ENCODE measurements at places on chromosomes 1 and 21. TPM values are rescaled to one million over a fixed set of nuclear protein-coding genes. Genes with fewer than 3 reads are reported as not detected.

CRNN gene
- not detected for polyA plus RNA-seq

LRRC71 gene
- 0.25 TPM for polyA plus RNA-seq

DESI2 gene
- 51.8 TPM for polyA plus RNA-seq

TEX38 gene
- 0.22 TPM for polyA plus RNA-seq

IFNLR1 gene
- 6.0 TPM for polyA plus RNA-seq

GRCh38 chr1:66938613-66939012, 13.8 kb downstream of the MIER1 start:
- DNase-seq = no peak

GRCh38 chr21:15754640-15755039, 24.9 kb downstream of the USP25 start:
- DNase-seq = no peak

DNA sequence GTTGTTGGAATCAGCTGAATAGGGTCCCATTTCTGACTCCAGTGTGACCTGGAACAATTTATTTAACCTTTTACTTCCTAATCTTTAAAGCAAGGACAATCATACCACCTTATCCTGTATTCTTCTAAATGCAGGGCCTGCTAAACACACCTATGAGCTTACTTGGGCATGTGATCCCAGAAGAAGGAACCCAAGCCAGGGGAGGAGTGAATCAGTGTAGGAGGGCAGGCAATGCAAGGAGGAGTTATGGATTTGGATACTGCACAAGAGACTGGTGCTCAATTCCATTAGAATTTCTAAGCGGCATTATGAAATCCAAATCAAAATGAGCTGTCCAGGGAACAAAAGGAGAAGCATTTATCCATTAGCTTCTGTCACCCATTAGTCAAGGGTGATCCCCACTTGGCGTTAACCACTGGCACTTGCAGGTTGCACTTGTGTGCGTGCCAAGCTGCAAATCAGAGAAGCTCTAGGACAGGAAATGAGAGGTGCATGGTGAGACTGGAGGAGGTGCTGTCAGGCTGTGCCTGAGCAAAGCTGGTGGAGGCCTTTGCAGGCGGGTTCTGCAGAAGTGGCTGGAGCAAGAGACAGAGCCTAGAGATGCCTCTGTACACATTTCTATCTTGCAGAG, 297.2 kb upstream of the PLXNA2 start:
- DNase-seq = no peak

DNA sequence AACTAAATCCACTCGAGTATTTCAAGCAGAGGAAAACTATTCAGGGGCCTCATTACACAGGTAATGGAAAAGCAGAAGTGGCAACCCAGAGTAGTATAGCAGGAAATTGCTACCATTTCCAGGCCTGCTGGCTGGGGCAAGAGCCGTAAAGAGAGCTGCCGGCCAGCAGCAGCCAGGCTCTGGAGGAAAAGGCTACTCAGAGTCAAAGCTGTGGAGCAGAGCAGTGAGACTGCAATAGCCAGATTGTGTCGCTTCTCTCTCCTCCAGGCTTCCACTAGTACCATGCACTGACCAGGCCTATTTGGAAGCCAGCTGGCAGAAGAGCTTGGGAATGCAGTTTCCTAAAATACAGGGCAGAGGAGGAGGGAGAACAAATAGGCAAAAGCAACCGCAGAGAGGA, 155.5 kb downstream of the OMA1 start:
- no peak for DNase-seq

DNA sequence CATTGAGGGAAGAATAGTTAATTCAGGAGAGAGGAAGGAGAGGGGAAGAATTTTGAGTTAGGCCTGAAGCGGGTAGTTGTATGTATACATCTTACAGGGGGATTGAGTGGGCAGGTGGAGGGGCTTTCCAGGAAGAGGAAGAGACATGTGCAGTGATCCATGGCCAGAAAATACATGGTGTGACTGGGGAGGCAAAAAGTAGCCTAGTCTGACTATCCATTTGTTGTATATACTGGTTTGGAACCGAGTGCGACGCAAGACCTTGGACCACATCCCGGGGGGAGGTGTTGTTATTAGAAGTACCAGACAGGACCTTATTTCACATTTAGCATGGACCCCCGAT, 158.3 kb downstream of the SDCCAG8 start:
- DNase-seq = no peak

DNA sequence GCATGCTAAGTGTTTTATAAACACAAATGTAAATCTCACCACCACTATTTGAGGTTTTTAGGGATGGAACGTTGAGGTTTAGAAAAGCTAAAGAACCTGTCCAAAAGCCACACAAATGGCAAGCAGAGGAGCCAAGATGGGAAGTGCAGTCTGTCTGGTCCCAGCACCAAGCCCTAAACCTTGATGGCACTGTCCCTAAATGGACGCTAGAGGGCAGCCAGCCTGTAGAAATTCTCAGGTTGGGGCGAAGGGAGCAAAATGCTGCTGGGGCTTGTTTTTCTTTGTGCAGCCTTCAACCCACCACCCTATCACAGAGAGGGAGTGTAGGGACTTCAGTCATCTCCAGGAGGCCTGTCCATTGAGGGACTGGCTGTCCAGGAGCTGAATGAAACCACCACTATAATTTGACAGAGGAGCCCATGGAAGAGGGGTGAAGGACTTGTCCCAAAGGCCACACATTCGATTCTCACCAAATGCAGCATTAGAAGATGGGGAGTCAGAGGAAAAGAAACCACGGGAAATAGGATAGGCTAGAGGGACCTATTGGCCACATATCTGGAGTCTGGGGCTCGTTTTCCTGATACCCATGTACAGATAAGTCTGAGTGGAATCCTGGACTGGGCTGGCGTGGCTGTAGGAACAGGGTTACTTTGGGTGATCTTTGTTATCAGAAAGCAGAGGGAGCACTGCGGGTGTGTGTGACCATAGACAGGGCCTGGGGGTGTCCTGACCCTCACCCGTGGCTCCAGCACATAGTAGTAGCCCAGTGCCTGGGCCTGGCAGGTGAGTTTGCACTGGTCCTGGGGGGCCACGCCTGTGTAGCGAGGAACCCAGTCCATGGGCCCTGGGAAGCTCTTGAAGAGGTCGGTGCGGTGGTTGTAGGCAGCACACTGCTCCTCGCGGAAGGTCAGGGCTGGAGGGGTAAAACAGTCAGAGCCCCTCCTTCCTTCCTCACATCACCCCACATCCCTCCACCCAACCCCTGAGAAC, 6.1 kb downstream of the ADAMTS4 start:
- DNase-seq = no peak

GRCh38 chr1:150578272-150579109, 919 bp downstream of the MCL1 start:
- DNase-seq = no peak

GRCh38 chr21:39077876-39078275, 105.4 kb downstream of the PSMG1 start:
- DNase-seq = no peak

- DNase-seq = no peak
Measured at GRCh38 chr1:92848201-92848600, 16.4 kb downstream of the RPL5 start.

GRCh38 chr1:228833911-228834688, 98.8 kb downstream of the RHOU start:
- DNase-seq = no peak

DNA sequence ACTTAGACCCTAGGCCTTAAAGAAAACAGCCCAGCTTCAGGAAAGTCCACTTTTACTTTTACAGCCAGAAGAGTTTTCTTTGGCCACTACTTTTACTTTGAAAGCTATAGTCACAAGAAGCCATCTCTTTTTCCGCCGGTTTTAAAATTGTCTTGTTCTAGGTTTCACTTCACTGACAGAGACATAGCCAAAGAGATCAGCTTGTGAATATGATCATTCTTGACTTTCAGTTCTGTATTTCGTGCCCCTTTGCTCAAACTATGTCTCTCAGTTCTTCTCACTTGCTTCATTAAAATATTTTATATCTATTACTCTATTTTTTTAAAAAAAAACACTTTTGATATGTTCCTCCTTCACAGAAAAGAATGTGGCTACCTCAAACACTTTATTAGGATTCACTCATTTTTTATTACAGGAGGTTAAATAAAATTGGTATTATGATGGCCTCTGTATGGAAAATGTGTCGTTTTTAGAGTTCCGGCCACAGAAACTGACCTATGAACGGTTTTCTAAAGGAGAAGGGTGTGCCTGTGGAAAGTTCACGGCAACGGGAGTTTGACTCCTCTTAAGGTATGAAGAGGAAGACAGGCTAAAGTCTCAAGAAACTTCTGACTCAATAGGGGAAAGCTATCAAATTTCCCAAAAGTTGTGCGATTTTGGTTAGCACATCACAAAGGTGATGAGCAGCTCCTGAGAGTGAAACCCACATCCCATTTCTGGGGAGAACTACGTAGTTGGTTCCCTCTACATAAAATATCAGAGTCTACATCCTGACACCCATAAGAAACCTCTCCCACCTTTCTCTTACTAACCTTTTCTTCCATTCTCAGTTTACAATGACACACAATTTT, 1.2 kb downstream of the MCOLN2 start:
- no peak for DNase-seq

DNA sequence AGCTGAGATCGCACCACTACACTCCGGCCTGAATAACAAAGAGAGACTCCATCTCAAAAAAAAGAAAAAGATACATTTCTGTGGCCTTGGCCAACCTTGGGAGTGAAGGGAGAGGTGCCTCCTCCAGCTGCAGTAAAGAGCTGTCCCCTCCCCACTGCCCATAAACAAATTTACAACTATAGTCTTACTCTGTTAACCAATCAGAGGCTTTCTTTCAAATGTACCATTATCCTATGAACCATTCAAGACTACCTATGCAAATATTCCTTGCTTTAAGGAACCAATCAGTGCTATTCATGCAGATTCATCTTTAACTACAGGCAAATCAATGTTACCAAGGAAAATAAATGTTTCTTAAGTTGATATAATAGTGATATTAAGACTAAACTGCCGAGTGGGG, 1.0 kb downstream of the CELA2B start:
- no peak for DNase-seq

DNA sequence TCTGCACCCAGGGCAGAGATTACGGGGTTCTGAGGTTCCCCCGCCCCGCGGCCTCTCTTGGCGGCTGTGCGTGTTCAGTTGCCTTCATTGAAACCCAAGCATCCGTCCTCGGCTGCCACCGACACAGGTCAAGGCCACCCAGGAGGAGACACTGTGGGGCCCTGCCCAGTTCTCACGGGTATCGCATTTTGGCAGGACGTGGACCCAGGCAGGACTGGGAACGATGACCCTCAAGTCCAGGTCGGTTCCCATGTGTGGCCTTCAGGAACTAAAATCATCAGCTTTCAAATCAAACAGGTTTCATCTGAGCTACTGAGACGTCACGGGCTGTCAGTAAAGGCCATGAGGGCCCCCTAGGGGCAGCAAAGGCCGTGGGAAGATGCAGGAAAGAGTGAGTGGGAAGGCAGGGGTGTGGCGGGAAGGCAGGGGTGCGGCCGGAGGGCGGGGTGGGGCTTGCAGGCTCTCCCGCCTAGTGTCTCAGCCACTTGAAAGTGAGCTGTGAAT, 7.0 kb upstream of the C1orf174 start:
- DNase-seq = no peak

DNA sequence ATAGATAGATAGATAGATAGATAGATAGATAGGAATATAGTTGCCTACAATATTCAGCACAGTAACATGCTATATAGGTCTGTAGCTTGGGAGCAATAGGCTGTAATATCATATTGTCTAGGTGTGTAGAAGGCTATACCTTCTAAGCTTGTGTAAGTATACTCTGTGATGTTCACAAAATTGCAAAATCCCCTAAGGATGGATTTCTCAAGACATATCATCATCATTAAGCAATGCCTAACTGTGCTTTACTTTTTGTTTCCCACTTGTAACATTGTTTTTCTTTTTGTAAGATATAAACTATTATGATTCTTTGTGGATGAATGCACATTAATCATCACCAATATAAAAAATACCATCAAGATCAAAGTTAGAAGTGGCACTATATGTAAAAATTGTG, 1905.6 kb downstream of the NCAM2 start:
- DNase-seq = no peak

DNA sequence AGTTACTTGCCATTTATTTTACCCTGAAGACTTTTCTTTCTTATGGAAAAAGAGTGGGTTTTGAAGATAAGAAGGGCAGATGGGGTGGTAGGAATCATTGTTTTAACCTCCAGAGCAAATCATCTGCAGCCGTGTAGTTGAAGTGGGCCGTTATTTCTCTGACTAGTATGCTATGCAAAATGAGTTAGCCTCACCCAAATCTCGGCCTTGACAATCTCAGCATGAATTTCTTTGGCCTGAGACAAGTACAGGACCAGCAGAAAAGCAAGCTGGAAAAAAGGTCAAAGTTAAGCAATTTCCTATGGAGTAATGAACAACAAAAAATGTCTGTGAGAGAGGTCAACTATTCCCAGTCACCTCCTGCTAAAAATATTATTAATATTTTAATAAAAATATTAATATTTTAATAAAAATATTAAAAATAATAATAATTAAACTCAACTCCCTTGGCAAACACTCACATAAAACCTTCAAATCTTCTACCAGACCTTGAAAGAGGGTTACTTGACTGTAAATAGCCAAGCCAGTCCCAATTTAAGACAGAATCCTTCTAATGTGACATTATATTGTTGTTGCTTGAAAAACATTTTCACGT, 6.8 kb upstream of the TEKT2 start:
- no peak for DNase-seq

DNA sequence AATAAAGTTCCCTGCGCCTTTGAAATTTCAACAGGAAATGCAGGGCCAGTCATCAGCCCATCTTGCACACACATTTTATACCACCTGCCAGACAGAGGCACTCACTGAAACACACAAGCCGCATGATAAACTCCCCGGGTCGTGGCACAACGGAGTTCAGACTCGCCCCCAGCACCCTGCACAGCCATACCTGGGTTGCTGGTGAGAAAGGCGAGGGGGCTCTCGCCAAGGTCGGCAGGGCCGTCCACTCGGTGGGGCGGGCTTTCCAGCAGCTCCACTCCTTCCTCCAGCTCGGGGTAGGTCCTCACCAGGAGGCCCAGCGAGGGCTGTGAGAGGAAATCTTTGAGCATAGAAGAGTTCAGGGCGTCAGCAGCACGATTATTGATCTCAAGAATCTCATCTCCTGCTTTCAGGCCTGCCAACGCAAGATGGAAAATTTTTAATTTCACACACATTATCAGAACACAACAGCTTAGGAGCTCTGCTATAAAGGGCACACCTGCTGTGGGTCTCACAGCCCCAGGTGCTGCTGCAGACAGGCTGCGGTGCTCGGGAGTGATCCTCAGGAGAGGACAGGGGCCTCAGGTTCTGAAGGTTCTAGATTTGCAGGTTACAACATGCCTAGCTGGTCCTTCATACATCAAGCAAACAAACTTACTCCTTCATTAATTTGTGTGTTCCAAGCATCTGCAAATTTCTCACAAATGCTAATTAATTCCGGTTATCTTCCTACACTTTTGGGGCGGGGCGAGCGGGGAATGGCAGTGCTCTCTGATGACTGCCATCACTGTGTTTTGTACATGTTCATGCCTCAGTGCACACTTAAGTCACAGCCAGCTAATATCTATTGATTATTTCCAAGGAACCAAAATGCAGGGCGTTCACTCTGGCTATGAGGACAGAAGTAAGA, 144.2 kb upstream of the KRTAP19-8 start:
- DNase-seq = no peak

DNA sequence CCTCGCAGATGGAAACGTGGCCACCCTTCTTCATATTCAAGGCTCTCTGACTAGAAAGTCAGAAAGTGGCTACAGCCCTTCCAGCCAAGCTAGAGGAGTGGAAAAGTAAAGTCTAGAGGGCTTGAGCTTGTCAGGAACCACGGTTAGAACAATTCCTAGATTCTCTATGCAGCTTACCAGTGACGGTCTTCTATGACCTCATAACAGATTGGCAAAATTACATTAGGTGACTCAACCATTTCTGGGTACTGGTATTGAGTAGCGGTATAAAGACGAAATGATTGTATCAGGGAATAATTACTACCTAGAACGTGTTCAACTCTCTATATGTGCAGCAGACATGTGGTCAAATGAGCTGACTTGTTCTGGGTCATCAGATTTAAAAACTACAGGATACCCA, 155.0 kb upstream of the RUNX1 start:
- DNase-seq = no peak
